ENCODE measurements at places on chromosomes 2 and 18.

DNA sequence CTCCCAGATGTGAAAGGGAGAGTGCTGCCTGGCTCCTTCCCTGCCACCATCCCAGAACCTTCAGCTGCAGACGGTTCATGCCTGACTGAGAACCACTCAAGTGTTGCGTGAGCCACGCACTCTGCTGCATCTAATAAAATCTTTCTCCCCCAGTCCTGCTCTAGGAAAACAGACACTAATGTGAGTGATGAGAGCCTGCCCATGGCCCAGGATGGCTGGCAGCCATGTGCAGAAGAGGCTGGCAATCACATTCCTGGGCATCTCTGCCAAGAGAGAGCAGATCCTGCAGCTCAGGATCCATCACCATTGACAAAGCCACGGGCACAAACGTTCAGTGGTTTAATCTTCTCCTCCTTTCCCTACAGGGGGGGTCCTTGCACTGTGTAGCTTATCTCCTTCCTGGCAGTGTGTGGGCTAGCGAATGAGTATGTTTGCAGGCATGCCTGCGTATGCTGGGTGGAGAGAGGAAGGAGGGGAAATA is 477.5 kb downstream of the SLC4A3 start:
- DNase-seq, result no peak

- no peak for DNase-seq
Measured at GRCh38 chr2:12767541-12767940, 50.8 kb downstream of the TRIB2 start.

- DNase-seq, result no peak
Measured at GRCh38 chr18:57906852-57907251, 103.7 kb upstream of the ATP8B1 start.

- no peak for DNase-seq
Measured at GRCh38 chr2:170736628-170737027, 21.5 kb downstream of the SP5 start.

GRCh38 chr2:28263690-28264089 is 129.0 kb upstream of the FOSL2 start:
- DNase-seq, result no peak

GRCh38 chr2:109242654-109243331 is 113.8 kb downstream of the SH3RF3 start:
- DNase-seq, result no peak

DNA sequence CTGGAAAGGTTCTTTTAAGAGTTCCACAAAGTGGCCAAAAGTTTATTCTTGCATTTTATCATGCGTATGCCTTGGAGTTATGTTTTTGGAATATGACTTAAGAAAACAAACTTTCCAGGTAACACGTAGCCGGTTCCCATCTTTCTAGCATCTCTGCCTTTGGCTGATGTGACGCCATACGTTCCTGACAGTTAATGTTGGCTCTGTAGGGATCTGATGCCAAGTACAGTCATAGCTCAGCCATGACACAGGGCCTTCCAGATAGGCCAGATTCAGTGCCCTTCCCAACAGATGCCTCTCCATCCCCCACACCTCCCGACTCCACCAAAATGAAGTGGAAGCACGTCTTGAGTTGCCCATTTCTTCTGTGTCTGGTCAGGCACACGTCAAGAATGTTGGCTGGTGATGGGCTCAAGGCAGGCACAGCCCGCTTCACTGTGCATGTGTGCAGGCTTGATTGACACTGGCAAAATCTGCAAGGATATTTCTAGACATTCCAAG is 51.0 kb upstream of the THOC1 start:
- DNase-seq, result no peak

- DNase-seq, result no peak
Measured at GRCh38 chr18:32284284-32284683, 94.4 kb downstream of the MEP1B start.

DNA sequence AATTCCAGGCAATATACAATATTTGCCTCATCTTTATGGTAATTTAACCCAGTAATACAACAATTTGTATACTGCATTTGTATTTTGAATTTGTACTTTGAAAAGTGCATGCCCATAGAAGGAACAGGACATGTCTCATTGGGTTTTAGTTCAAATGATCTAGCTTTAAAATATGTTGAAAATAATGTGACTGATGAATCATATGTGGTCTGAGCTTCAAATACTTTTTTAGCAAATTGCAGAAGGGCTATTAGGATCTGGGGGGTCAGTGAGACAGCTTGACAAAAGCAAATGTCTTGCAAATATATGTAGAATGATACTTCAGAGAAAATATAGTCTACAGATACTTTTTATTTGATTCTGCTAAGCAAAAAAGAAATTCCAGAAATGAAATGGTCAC is 248.9 kb downstream of the DCC start:
- no peak for DNase-seq

GRCh38 chr2:113977660-113978523 is 88.0 kb downstream of the ACTR3 start:
- no peak for DNase-seq

- DNase-seq, result no peak
Measured at GRCh38 chr2:236787885-236788284, 218.3 kb downstream of the ACKR3 start.

- DNase-seq, result no peak
Measured at GRCh38 chr2:154433010-154433409, 265.5 kb upstream of the KCNJ3 start.

DNA sequence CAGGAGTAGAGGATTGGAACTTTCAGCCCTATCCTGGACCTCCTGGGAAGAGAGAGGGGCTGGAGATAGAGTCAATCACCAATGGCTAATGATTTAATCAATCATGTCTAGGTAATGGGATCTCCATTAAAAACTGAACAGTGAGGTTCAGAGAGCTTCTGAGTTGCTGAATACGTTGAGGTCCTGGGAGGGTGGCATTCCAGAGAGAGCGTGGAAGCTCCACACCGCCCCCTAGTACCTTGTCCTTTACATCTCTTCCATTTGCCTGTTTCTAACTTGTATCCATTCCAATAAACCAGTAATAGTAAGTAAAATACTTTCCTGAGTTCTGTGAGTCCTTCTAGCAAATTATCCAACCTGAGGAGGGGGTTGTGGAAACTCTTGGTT is 101.7 kb downstream of the B3GNT2 start:
- DNase-seq, result no peak

- no peak for DNase-seq
Measured at GRCh38 chr2:44772131-44772530, 169.4 kb upstream of the SIX3 start.

DNA sequence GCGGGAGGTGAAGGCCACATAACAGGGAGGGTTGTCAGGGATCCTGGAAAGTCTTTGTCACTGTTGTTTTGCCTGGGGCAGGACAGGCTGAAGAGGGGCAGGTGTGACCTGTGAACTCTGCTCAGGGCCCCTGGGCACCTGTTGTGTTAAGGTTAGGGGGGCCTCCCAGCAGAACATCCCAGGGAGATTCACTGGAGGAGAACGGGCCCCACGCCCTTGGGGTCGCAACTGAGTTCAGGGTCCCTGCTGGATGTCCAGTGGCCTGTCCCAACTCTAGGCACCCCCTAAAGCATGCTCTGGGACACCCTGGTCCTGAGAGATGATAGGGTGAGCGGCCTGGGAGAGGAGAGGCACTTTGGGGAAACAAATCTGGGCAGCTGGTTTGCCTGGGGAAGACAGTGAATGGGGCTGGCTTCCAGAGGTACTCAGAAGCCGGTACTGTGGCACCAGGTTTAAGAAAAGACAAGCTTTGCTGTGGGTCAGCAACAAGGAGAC is 22.9 kb downstream of the GPR35 start:
- no peak for DNase-seq
